ENCODE measurements at places on chromosomes 7 and 10. TPM values are rescaled to one million over a fixed set of nuclear protein-coding genes. Genes with fewer than 3 reads are reported as not detected.

MCMBP gene
- total RNA-seq = 51.7 TPM

VIPR2 gene
- 0.06 TPM for total RNA-seq

ZNF3 gene
- total RNA-seq = 22.3 TPM

NPC1L1 gene
- total RNA-seq = not detected

EXOSC1 gene
- total RNA-seq = 27.9 TPM

C10orf53 gene
- total RNA-seq = not detected

NUB1 gene
- total RNA-seq = 52.6 TPM

RBM20 gene
- 0.66 TPM for total RNA-seq

KLF14 gene
- total RNA-seq = not detected

ELFN1 gene
- under 0.01 TPM for total RNA-seq

TMEM184A gene
- not detected for total RNA-seq

AKR1D1 gene
- not detected for total RNA-seq

WIPF3 gene
- not detected for total RNA-seq

INA gene
- 0.44 TPM for total RNA-seq

PKD2L1 gene
- not detected for total RNA-seq

SPDYE11 gene
- not detected for total RNA-seq

TUBAL3 gene
- not detected for total RNA-seq

SPAM1 gene
- total RNA-seq = not detected

TUBB8 gene
- not detected for total RNA-seq

MYL10 gene
- not detected for total RNA-seq

TIMM23B gene
- total RNA-seq = 18.7 TPM

MRLN gene
- total RNA-seq = not detected

TRIL gene
- total RNA-seq = 0.12 TPM

HOXA7 gene
- not detected for total RNA-seq

TACR2 gene
- 0.19 TPM for total RNA-seq

ZNF679 gene
- not detected for total RNA-seq

DKK1 gene
- 103 TPM for total RNA-seq

CALML3 gene
- total RNA-seq = not detected

C10orf95 gene
- total RNA-seq = 0.06 TPM

SFR1 gene
- total RNA-seq = 23.6 TPM

OPN1SW gene
- total RNA-seq = not detected

TRPV5 gene
- total RNA-seq = not detected

SMO gene
- 7.5 TPM for total RNA-seq
